ENCODE measurements at places on chromosomes 3 and 15.

DNA sequence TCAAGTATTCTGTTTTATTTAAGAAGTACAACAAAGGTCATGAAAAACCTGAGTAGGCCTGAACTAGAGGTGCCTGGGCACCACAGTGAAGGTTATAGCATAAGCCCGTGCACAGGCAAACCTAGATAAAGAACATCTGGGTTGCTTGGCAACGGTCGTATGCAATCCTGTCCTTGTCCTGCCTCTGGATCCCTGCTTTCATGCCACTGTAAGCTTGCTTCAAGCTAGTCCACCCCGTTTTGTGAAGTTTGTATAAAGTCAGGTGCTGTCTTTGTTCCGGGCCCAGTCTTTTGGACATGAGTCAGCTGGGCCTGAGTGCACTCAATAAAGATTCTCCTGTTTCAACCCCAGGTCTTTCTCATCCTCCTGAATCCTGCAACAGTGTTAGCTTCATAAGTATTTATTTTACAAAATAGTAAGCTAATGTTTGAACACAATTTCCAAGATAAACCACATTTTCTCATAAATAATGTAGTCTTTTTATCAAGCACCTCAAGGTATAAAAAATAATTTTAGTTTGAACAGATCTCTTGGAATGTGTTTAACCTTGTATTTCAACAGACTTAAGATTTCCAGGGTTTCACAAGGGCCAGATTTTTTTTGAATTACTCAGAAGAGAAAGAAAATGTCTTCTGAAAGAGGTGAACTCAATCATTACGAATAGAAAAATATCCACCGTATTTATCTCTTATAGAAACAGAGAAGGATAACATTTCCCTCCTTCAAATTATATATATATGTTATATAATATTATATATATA lies 14.3 kb upstream of the SLC9C1 start:
- no peak for DNase-seq

GRCh38 chr3:48208076-48208475 lies 15.2 kb upstream of the CAMP start:
- no peak for DNase-seq

GRCh38 chr3:15102836-15103235 lies 3.9 kb upstream of the RBSN start:
- no peak for DNase-seq

DNA sequence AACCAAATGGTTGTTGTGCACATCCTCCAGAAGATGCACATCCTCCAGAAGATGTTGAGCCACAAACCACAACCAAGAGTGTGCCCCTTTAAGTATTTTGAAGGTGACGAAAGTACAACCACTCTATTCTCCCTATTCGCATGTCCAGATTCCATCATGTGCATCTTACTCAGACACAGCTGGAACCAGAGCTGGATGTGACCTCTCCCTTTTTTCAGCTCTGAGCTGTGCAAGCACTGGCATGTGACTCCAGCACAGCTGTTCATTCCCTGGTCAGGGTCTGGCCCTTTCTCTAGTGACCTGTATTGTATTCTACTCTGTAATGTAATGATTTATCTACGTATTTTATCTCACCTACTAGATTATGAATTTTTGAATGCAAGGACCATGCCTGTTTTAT lies 29.3 kb upstream of the DLG1 start:
- DNase-seq, result no peak

GRCh38 chr15:73052653-73053397 lies 562 bp downstream of the NEO1 start:
- peak; percentile 1 for DNase-seq

- no peak for DNase-seq
These were observed 74.0 kb upstream of the RAD18 start for GRCh38 chr3:9037144-9037711.

DNA sequence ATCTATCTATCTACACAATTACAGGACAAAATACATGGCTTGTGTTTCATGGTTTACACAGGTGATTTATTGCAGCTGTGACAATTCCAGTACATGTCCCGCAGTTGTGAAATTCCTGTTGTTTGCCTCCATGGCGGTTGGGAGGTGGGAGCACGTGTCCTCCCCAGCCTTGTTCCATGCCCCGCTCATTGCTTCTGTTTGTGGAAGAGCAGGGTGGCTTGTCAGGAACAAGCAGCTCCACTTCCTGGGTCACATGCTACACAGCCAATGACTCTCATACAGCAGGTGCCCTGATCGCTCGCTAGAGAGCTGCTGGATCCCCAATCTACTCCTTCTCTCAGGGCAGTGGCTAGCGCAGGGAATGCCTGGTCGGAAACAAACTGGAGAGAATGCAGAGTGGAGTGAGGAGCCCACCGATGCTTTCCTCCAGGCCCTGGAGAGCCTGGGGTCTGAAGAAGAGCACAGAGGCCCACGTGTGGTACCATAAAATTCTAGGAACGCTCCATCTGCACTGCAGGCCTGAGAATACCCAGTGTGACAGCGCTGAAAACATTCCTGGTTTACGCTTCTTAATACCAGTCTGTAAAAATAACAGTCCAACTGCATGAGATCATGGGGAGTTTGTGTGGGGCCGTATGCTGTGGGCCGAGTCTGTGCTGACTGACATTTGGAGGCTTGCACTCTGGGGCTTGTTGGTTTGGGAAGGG lies 270.6 kb upstream of the RGMA start:
- DNase-seq, result no peak

- DNase-seq, result no peak
These were observed 417.1 kb upstream of the ARHGEF26 start for GRCh38 chr3:153704115-153704514.

DNA sequence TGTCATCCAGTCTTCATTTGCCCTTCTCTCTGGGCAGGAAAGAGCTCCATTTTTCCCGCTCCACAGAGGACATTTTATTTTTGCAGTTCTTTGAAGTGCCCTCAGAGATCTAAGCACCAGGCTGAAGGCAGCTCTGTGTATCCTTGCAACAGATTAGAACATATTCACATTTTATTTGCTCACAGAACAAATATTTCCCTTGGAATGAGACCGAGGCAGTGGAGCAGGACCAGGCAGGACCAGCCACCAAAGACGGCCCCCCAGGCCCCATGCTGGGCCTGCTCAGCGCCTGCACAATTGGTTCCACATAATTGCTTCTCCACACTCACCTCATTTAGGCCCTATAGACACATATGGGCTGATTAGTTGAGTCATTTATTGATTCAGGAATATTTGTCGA lies 15.7 kb upstream of the ETV5 start:
- no peak for DNase-seq

DNA sequence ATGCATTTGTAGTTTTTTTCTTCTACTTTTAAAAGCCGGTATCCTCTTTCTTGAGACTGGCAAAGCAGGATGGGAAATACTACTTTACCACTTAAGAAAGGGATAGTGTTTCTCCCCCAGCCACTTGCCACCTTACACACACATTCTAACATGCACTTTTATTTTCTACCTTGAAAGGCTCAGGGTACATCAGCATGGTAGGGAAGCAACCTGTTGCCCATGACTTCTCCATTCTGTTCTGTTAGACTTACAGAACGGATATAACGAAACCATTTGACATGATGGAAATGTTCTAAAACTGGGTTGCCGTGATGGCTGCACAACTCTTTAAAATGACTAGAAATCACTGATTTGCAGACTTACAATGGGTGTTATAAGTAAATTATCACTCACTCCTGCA lies 405.5 kb downstream of the SHQ1 start:
- DNase-seq, result no peak

DNA sequence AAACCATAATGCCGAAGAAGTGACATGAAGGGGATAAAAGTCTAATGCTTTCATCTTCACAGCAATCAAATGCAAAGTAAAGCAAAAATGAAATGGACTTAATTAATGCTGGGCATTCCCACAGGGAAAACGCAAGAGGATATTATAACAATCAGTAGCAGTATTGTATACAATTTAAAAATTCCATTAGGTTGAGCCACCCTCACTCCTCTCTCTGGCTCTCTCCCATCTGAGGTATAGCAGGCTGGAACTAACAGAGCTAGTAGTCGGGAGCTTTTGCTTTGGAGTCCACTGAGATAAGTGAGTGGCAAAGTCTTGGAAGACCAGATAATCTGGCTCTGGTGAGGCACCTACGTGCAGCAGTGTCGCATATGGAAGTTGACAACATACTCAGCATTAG lies 33.9 kb downstream of the DET1 start:
- no peak for DNase-seq
